Activated T-helper 9 cell treated with anti-CD3 and anti-CD28 coated beads, Interleukin-2, amount 50 U/mL, for 16 hours (primary cell): ENCODE measurements at places on chromosomes 2 and 18.

DNA sequence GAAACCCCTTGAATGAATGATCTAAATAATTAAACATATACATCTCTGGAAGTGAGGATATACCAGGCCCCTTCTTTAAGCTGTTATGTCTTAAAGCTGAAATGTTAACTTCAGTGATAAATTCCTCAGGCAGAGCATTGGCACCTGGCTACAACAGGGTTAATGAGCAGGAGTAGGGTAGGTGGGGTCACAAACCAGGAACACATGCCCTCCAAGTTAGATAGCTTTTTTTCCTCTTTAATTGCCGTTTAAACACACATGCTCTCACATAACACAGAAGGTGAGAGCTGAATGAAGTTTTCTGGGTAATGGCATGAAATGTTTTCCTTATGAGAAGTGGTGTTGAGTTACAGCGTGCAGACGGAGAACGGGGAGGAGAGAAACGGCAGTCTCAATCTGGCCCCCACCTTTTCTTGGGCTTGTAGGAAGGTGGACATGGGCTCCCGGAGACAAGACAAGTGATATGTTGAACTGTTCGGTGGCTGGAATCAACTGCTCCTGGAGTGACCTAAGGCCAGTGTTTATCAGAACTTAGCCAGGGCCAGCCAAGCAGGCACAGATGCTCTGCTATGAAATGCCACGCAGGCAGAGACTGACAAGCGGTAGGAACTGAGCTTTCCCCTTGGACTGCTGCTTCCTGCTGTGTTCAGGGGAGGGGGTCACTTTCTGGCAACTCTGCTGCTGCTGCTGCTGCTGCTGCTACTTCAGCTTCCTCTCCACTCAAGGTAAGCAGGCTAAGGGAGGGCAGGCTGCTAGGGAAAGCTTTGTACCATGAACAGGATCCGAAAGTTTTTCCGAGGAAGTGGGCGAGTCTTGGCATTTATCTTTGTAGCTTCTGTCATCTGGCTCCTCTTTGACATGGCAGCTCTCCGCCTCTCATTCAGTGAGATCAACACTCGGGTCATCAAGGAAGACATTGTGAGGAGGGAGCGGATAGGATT, at the start of gene GALNT5:
TSS of gene GALNT5 (plus strand) at position 394 of the 941 bp plus-strand sequence. CDS start at position 772, 378 bp downstream.
- no peak for DNase-seq

GRCh38 chr18:32289483-32290075, 99.7 kb downstream of the MEP1B start:
- no peak for DNase-seq

- DNase-seq, result no peak
Observed at GRCh38 chr2:49240608-49241007, 86.3 kb upstream of the FSHR start.

DNA sequence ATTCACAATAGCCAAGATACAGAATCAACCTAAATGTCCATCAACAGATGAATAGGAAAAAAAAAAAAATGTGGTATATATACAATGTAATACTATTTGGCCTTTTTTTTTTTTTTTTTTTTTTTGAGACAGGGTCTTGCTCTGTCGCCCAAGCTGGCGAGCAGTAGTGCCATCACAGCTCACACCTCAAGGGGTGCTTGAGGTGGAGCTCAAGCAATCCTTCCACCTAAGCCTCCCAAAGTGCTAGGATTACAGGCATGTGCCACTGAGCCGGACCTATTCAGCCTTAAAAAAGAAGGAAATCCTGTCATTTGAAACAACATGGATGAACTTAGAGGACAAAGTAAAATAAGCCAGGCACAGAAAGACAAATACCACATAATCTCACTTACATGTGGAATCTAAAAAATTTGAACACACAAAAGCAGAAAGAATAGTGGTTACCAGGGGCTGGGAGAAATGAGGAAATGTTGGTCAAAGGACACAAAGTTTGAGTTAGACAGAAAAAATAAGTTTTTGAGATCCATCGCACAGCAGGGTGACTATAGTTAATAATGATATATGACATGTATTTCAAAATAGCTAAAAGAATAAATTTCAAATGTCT, 26.0 kb downstream of the TLK1 start:
- DNase-seq, result no peak

GRCh38 chr2:74714691-74715080, 60.6 kb downstream of the SEMA4F start:
- DNase-seq, result no peak
